ENCODE measurements at places on chromosomes 1 and 21.
A peak's percentile ranks its signal among the peaks of the same experiment; 100 is the strongest.

GRCh38 chr1:245181158-245181517 lies 26.4 kb downstream of the KIF26B start:
- DNase-seq: no peak

- DNase-seq: peak; percentile 57
Measured at GRCh38 chr1:235648954-235649367, 623 bp downstream of the GNG4 start.

GRCh38 chr1:186099336-186100104 lies 275.5 kb downstream of the TPR start:
- DNase-seq: no peak

- DNase-seq: no peak
Measured at GRCh38 chr1:150999051-150999674, 7.5 kb downstream of the MINDY1 start.

DNA sequence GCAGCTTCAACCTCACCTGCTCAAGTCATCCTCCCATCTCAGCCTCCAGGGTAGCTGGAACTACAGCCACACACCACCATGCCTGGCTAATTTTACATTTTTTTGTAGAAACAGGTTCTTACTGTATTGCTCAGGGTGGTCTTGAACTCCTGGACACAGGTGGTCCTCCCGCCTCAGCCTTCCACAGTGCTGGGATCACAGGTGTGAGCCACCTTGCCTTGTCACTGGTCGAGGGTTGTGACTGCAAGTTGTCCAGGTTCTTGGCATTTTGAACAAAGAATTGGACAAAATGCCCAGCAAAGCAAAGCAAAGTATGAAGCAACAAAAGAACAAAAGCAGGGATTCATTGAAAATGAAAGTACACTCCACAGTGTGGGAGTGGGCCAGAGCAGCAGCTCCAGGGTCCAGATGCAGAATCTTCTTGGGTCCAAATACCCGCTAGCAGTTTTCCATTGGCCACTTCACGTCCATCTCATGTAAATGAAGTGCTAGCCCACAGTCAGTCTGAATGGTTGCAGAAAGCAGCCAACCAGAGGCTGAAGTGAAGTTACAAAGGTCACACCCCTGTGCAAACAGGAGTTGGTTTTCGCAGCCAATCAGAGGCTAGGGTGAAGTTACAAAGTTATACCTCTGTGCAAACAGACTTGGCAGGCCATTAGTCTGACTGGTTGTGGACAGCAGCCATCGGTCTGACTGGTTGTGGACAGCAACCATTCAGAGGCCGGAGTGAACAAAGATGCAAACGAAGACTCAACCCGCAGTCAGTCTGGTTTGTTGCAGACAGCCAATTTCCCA lies 109.5 kb upstream of the KIF26B start:
- no peak for DNase-seq

- peak; percentile 83 for DNase-seq
Measured at GRCh38 chr1:2151252-2151651, 43.3 kb downstream of the FAAP20 start.
